Activated CD4-positive, alpha-beta T cell treated with anti-CD3 and anti-CD28 coated beads, Interleukin-2, Interleukin-6, amounts not matched to agents 100 ng/mL and 50 ng/mL, durations not matched to agents 16 hours and 8 hours (primary cell): ENCODE measurements at places on chromosomes 12 and 14.

DNA sequence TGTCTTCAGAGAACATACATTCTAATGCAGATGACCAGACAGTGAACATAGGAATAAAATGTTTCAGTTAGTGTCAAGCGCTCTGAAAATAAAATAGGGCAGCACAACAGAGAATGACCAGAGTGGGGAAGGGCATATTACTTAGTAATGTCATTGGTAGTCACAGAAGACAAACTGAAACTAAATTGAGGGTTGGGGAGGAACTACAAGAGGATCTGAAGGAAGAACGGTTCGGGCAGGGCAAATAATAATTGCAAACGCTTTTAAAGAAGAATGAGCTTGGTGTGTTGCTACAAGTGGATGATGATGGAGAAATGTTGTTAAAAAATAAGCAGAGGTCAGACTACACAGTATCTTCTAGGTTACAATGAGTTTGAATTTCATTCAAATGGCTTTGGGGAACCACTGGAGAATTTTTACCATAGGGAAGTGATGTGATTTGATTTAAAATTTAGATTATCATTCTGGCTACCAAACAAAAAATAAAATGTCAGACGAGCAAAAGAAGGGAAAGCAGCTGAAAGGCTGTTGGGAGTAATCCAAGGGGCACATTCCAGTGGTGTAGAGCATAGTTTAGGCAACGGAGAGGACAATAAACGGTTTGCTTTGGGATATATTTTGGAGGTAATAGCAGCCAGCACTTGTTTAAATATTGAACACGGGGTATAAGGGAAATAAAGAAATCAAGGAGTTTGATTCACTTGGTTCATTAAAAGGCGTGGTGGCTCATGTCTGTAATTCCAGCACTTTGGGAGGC lies 56.3 kb upstream of the SLC6A13 start:
- no peak for DNase-seq

DNA sequence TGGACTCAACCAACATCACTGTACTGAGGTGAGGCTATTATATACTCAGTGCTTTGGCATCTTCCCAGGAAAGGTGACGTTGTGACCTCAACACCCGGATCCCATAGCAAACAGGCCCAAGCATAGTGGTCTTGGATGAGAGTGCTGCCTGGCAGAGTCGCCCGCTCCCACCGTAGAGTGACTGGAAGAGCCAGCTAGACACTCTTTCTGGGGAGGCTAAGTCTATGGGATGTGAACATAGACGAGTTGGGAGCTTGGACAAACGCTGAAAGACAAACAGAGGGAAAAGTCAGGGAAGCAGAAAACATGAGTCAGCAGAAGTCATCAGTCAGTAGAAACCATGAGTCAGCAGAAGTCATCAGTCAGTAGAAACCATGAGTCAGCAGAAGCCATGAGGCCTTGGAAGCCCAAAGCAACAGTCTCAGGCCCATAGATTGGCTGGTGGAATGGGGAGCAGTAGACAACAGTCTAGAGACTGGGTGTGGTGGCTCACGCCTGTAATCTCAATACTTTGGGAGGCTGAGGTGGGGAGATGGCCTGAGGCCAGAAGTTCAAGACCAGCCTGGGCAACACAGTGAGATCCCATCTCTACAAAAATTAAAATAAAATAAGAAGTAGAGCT lies 66.4 kb upstream of the MAP1LC3B2 start:
- DNase-seq: peak; percentile 24

DNA sequence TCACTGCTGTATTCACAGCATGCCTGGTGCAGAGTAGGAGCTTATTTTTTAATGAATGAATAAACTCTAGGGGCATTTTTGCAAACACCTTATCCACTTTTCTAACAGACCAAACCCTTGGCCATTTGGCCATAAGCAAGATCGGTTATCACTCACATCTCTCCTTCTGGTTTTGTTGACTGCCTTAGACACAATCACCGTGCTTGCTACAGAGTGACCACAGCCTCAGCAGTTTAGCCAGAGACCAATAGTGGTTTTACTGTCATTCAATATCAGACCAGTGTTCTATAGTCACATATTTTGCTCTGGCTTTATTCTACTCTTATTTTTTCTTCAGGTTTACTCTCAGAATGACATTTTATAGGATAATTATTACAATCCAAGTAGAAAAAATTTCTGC lies 2.2 kb downstream of the KLRB1 start:
- DNase-seq: no peak

GRCh38 chr12:112961074-112961473 lies 17.2 kb upstream of the OAS2 start:
- DNase-seq: no peak

DNA sequence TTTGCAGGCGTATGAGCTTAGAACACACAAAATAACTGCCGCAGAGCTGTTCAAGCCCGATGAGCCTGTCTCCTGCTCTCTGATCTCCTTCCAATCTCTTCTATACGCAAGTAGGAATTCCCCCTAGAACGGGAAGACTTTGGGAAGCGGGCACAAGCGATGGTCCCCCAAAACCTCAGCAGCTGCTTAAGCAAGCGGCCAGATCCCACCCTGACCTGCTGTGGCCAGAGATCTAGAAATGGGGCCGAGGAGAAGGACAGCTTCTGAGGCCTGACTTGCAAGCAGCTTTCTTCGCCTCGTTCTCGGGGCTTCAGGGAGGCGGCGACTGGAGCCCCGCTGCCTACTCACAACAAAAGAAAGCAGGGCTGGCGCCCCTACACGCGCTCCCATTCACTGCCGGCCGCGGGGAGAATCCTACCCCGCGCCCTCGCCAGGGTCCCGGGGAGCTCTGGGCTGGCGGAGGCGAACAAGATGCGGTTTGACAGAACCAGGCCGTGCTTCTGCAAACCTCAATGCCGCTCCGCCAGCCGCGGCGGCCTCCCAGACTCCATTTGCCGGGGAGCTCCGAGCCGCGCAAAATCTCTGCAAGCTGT lies 922 bp downstream of the TBX5 start:
- no peak for DNase-seq

DNA sequence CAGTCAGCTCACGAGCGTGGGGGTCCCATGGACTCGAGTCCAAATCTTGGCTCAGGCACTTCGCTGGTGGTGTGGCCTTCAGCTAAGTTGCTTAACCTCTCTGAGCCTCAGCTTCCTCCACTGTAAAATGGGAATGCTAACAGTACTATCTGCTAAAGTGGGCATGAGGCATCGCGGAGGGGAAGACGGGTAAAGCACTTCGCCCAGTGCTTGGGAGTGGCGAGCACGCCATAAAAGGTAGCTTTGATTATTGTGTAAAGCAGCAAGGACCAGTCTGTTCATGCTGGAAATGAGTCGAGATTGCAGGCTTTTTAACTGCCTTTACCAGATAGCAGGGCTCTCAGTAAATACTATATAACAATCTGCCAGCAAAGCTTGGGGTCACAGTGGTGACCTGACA lies 24.5 kb downstream of the HRK start:
- no peak for DNase-seq

DNA sequence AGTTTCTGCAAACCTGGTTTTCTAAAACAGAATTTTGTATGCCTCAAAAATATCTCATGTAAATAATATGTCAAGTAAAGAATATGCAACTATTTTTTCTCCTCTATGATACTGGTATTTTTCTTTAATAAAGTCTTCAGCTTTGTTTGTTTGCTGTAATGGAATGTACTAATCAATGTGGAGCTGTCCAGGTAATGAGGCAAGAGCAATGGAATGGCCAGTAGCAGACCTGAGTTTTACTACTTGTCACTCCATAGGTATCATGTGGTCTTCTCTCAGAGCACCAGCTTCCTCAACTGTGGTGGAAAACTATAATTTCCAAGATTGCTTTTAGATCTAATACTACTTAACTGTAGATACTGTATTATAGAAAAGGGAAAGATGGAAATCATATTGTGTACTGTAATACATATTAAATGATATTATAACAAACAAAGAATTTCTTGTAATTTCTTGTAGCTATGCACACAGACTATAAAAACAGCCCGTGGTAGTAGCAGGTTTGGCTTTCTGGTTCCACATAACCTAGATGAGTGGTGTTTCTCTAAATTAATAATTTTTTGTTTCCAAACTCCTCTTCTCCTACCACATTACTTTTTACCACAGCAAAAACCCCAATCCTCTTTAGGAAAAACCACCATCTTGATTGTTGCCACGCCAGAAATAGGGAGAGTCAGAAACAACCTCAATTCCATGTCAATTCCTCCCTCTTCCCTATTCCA lies 70.6 kb downstream of the KIF21A start:
- no peak for DNase-seq

DNA sequence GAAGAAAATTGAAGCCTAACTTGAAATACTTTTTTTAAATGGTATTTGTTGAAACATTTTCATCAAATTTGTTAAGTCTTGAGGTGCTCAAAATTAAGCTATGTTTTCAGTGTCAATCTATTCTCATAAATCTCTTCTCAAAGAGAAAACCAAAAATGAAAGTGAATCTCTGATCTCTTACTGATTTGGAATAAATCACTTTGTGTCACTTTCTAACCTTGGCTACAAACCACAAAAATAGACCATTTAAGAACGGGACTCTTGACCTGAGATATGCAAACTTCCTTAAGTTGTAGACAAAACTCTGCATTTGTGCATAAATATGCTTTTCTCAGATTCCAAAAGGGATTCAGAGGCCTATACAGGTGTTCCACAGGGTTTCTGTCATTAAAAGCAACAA lies 192.9 kb downstream of the SEC23A start:
- no peak for DNase-seq

GRCh38 chr14:28782301-28782700 lies 15.7 kb downstream of the FOXG1 start:
- DNase-seq: no peak

DNA sequence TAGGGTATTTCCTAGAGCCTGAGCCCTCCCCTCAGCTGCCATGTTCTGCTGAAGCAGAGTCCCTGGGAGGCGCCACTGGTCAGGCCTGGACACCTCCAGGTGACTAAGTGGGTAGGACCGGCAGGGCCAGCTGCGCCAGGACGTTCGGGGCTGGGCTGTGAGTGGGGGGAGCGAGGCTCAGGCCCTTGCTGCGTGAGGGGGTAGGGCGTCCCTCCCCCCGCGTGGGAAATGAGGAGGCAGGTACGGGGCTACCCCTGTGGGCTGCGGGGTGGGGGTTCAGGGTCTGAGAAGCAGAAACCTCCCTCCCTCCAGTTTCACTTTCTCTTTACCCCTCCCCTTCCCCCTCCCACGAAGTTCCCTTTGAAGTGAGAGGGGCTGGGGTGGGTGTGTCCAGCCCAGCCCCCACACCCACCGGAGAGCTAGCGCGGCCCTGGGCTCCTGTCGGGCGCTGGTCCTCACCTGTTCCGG lies 22.1 kb upstream of the KIF26A start:
- DNase-seq: no peak

DNA sequence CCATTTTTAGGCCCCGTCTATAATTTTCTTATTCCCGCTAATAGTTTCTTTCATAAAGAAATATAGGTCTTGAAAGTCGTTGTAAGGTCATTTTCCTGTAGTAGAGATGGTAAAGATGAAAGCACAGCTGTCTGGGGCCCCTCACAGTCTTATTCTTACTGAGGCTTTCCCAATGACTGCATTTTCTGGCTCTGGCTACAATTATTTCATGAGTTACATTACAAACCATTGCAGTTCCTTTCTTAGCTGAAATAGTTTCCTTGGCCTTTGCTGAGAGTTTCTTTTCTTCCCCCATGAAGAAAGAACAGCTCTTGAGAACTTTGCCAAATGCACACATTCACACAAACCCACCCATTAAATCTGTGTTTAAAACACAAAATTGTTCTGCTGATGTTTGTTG lies 113.0 kb downstream of the DYRK2 start:
- DNase-seq: no peak

- DNase-seq: no peak
These were observed 11.4 kb downstream of the ANKRD9 start for GRCh38 chr14:102497998-102498677.

GRCh38 chr12:111249018-111249370 lies 119.9 kb downstream of the PHETA1 start:
- no peak for DNase-seq

GRCh38 chr12:90245391-90245790 lies 536.8 kb upstream of the ATP2B1 start:
- no peak for DNase-seq

GRCh38 chr14:54117396-54117795 lies 160.8 kb upstream of the BMP4 start:
- no peak for DNase-seq

- DNase-seq: no peak
These were observed 1785.1 kb upstream of the FLRT2 start for GRCh38 chr14:83744891-83745290.

- DNase-seq: peak; percentile 24
These were observed 693.0 kb downstream of the NRXN3 start for GRCh38 chr14:78863143-78863542.

DNA sequence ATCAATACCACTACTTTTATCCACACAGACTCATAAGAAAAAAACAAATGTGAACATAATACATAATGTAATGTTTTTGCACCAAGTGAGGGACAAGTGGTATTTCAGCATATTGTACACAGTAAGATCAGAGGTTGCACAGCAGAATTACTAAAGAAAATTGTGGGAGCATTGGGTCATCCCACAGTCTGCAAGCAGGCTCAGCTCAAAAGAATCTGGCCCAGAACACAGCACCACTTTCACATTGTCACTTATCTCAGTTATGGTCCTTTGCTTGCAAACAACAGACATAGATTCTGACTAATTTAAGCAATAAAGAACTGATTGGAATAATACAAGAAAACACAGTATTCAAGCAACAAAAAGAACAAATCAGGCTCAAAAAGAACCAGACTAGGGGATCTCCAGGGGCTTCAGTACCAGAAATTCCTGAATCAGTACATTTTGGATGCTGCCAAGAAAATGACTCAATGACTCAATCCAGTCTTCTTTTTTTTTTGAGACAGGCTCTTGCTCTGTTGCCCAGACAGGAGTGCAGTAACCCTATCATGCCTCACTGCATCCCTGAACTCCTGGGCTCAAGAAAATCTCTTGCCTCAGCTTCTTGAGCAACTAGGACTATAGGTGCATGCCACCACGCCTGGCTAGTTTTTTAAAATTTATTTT lies 42.9 kb upstream of the EEA1 start:
- no peak for DNase-seq

DNA sequence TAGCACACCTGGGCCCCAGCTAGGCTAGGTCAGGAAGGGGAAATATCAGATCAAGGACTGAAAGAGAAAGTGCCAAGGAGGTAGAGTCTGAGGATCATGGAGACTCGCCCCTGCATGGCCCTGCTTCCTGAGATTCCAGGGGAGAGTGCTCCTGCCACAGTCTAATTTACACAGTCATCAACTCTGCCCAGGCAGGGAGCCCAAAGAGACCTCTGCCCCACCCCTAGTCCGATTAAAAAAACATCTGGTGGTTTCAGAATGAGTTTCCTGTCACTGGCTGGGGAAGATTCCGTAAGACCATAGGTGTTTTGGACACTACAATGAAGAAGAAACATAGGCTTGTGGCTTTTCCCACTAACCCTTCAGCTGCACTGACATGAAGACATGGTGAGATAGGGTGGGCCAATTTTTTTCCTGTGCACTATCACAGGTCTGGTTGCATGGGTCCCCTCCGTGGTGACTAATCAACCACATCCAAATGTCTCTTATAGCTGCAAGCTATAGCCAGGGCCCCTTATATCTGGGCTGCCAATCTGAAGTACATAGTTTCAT lies 31.5 kb upstream of the GZMB start:
- peak; percentile 86 for DNase-seq
